ENCODE measurements at places on chromosomes 7 and 10.
A peak's percentile ranks its signal among the peaks of the same experiment; 100 is the strongest.

DNA sequence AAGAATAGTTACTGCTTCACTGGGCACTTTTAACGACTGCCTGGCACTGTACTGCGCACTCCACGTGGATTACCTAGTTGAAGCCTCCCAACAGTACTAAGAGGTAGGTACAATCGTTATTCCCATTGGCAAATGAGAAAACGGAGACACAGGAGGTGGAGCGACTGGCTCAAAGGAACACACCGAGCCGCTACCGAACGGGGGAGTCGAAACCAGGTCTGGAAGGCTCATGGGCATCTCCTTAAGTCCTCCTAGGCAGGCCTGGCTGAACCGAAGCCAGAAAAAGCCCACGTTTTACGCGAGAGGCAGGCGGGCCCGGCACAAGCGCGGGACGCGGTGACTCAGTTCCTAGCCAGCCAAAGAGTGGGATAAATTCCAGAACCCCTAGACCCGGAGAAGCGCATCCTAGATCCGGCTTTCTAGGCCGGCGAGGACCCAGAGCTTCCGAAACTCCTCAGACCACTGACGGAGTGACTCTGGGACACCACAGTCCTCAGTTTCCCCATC lies 472 bp downstream of the PDAP1 start:
- no peak for DNase-seq

DNA sequence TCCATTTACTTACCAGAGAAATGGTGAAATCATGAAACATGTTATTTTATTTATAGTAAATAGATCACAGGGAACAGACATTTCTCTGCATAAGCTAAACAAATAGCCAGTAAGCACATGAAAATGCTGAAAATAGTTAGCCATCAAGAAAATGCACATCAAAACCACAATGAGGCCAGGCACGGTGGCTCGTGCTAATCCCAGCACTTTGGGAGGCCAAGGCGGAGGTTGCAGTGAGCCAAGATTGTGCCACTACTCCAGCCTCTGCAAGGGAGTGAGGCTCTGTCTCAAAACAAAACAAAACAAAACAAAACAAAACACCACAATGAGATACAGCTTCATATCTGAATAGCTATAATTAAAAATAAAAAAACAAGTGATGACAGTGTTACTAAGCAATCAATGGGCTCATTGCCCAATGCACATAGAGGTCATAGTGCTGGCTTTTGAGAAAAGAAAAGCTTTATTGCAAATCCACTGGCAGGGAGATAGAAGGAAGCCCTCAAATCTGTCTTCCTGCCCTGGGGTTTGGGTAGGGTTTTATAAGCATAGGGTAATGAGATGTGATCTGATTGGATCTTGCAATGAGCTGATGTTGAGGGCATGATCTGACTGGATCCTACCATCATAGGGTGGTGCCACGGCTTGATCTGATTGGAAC lies 16.2 kb downstream of the CSTF2T start:
- DNase-seq, result no peak

GRCh38 chr10:8181496-8182157 lies 127.1 kb downstream of the GATA3 start:
- DNase-seq, result no peak

- no peak for DNase-seq
Measured at GRCh38 chr10:90832111-90832510, 25.7 kb downstream of the HTR7 start.

DNA sequence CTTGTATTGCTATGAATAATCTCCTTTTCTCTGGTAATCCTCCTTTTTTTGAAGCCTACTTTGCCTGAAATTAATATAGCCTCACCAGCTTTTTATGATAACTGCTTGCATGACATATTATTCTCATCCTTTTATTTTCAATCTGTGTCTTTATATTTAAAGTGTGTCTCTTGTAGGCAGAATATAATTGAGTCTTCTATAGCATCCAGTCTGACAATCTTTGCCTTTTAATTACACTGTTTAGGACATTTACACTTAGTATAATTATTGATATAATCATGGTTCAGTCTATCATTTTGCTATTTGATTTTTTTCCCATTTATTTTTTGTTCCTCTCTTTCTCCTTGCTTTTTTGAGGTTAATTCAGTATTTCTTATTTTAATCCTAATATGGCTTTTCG lies 240.9 kb upstream of the HPS1 start:
- no peak for DNase-seq

GRCh38 chr7:128005759-128006159 lies 25.5 kb downstream of the LRRC4 start:
- no peak for DNase-seq

DNA sequence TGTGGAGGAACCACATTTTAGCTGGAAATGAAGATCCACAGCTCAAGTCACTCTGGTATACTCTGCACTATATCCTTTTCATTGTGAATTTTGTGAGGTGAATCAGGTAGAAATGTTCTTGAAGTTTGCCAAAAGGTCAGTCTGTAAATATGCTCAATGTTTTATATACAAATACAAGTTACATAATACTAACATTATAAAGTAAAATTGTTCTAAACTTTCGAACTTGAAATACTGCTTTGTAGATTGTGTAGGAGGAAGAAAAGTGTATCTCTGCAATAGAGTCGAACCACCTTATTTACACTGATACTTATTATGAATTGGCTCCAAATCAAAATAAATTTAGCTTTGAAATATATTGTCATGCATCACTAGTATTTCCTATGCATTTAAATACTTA lies 7.0 kb downstream of the MIOS start:
- no peak for DNase-seq

GRCh38 chr10:34305189-34305588 lies 509.9 kb downstream of the PARD3 start:
- DNase-seq, result peak; percentile 2
